ENCODE measurements at places on chromosomes 2 and 18.

DNA sequence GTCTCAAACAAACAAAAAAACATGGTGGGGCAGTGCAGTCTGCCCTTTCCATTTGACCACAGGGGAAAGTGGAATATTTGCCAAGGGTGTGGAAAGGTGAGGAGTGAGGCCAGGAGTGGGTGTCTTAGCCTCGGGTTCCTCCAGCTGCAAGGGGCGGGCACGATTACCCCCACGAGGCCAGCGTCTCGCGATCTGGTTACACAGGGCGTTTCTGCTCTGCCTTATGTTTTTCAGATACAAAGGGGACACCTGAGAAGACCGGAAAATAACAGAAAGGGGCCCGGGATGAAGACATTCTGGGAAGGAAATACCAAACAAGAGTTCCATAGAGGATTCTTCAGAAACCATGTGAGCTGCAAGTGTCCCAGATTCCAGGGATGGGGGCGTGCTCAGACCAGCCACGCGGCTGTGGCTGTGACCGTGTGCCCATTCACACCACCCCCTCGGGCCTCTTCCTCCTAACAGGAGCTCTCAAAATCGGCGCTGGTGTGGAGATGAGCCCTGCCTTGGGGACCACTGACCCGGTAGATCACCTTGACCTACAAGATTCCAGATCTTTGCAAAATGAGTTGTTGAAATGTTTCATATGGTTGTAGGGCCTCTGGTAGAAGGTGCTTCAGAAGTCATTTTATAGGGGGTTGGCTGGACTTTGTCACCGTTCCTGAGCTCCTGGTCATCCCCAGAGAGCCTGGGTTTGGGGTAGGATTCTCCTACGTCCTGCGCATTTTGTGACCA is 34.2 kb downstream of the FAM178B start:
- no peak for DNase-seq

- no peak for DNase-seq
Observed at GRCh38 chr18:24397131-24397693, 412 bp downstream of the OSBPL1A start.

- no peak for DNase-seq
Observed at GRCh38 chr2:2662037-2662846, 331.2 kb upstream of the MYT1L start.

GRCh38 chr2:68750592-68751396 is 16.2 kb downstream of the ARHGAP25 start:
- no peak for DNase-seq

DNA sequence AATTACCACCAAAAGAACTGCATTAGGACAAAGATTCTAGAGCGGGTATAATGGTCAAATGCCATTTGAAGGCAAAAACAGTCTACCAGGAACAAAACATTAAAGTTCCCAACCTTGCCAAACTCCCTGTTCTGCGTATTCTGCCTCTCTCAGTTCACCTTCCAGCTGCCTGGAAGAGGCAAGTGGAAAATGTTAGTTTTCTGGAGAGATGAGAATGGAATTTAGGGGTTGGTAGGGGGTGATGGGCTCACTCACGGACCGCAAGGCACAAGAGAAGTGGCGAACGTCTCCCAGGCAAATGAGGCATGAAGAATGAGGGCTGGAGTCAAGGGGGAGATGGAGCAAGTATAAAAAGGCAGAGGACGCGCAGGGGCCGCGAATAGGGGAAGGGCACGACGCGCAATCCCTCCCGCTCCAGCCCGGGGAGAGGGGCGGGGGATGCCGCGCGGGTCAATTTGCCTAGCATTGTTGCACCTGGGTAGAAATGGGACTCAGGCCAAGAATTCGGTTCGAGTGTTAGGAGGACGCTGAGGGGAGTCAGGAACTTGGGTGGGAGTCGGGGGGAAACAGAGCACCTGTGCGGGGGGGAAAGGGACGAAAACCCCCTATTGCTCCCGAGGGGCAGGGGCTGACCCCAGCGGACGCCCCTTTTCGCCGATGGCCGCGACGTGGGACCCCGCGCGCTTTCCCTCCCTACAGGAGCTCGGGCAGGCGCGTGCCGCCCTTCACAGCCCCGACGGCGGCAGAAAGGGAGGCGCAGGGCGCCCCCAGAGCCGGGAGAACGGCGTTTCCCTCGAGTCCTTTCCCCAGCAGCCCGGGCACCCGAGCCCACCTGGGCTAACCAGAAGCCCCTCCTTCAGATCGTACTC is 573 bp downstream of the PAIP2B start:
- DNase-seq, result peak; percentile 18

DNA sequence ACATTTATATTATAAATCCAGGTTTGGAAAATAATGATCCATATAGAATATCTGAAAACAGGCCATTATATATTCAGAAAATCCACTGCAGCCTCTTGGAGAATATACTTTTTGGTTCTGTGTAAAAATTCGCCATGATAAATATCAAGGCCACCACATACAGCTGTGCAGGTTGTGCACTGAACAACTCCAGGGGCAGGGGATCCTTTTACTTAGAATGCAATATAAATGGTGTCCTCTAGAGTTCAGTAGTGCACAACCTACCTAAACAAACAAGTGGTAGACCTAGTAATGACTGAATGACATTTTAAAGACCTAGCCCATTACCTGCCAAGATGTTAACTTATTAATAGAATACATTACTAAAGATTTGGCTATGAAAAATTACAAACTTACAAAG is 22.4 kb downstream of the MOGAT1 start:
- no peak for DNase-seq

- no peak for DNase-seq
Observed at GRCh38 chr2:17672583-17673317, 80.9 kb downstream of the SMC6 start.

GRCh38 chr18:4412286-4412685 is 42.8 kb downstream of the DLGAP1 start:
- DNase-seq, result no peak

GRCh38 chr2:105325389-105325963 is 4.1 kb downstream of the TGFBRAP1 start:
- DNase-seq, result no peak

GRCh38 chr2:126858436-126858835 is 40.3 kb upstream of the TEX51 start:
- DNase-seq, result no peak

- no peak for DNase-seq
Observed at GRCh38 chr18:78390348-78390951, 589.2 kb upstream of the SALL3 start.

- no peak for DNase-seq
Observed at GRCh38 chr2:106701203-106702022, 184.6 kb downstream of the ST6GAL2 start.

GRCh38 chr2:135756692-135757091 is 15.0 kb downstream of the UBXN4 start:
- no peak for DNase-seq

- DNase-seq, result no peak
Observed at GRCh38 chr2:120541553-120541932, 194.1 kb upstream of the GLI2 start.

DNA sequence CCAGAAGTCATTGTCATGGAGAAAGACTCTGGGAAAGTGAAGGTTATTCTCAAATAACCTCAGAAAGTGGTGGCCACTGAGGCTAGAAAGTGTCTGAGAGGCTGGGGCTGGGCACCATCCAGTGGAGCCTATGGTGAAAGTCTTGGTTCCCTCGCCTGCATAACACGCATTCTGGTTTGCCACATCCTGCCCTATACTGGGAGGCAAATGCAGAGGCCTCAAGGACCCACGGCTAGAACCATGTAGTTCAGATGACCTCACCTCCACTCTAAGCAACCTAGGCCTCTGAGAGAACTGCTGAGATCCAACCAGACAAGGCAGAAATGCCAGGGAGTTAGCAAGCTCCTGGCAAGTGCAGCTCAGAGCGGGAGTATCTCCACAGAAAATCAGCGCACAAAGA is 5.1 kb downstream of the ITGB6 start:
- DNase-seq, result no peak

DNA sequence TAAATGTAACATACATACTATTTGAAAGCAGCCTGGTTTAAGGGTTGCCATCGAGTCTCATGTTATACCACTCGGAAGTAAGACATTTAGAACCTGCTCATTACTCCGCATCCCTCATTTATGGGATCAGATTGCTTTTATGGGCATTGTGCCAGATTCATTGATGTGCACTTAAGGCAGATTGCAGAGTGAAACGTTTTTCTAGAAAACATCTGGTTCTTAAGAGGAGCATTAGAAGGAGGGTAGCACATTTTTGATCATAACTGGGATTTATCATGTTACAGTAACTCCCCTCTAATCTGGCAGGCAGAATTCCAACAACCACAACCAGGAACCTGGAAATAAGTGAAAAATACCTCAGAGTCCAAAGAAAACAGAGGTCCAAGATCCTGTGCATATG is 74.2 kb upstream of the GALNT3 start:
- DNase-seq, result no peak

DNA sequence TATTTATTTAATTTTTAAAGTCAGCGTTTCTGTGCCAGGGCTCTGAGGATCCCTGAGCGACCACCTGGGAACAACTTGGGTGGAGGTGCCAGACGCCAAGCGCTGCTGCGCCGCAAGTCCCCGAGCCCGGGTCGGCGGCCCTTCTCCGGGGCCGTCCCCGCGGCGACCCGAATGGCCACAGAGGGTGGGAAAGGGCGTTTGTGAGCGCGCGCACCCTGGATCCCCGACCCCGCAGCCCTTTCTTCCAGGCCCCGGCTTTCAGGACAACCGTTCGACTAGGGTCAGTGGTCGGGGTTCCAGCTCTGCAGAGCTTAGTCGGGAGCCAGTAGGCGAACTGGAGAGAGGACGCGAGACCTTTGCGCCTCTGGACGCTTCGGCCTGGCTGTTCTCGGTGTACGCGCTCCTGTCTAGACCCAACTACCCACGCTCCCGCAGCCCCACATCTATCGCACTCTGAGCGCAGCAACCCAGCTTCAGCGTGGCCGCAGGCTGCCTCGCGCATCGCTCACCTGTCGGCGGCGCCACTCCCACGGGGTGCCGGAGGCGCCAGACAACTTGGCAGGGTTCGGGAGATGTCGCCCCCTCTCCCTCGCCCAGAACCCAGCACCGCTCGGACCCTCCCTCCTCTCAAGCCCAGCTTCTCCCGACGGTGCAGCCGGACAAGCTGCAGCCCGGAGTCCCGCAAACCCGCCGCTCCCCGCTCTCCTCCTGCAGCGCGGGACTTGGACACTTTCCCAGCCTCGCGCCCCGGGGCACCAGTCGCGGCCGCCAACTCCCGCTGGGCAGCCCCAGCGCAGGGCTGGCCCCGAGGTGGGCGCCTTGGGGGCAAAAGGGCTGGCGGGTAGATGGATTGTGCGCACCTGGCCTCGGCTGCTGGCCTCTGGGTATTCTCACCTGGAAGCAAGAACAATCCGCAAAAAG is 758 bp downstream of the LYPD1 start:
- DNase-seq, result no peak

DNA sequence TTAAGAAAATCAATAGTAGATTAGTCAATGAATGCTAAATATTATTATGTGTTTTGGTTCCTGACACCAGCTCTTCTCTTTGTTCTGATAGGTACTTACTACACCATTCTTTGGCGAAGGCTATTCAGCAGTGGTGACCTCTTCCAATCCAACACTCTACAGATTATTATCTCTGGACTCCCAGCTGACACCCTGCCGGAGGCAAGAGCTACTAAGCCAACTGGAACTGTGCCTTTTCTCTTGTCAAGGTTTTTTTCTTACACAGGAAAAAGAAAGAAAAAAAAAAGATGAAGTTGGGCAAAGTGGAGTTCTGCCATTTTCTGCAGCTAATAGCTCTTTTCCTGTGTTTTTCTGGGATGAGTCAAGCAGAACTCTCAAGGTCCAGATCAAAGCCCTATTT is 11.7 kb downstream of the CDH7 start:
- no peak for DNase-seq

DNA sequence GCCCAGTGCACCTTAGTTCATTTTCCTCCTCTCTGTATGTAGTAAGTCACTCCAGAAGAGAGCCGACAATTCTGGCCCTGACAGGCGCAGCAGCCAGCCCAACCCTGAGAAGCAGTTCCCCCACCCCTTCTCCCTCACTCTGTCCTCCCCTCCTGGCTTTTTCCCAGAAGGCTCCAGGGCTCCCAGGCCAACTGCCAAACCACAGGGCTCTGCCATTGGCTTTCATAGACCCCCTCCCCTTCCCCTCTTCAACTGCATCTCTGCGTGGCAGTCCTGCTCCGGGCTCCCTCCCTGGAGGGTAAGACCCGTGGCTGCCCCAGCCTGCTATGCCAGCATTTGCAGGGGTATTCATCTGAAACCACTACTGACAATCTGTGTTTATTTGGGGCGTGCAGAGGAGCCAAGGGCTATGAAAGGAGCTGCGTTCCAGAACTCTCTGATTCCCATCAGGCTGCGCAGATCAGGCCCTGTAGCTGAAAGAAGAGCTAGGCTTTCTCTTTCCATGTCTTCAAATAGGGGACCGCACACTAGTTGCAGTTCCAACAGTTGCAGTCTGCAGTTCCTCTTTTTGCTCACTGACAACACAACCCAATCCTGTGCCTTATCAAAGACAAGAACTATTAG is 388.6 kb upstream of the TNP1 start:
- DNase-seq, result no peak

GRCh38 chr2:3129867-3130266 is 247.8 kb downstream of the EIPR1 start:
- DNase-seq, result no peak

GRCh38 chr2:5798084-5798483 is 105.9 kb downstream of the SOX11 start:
- DNase-seq, result no peak

DNA sequence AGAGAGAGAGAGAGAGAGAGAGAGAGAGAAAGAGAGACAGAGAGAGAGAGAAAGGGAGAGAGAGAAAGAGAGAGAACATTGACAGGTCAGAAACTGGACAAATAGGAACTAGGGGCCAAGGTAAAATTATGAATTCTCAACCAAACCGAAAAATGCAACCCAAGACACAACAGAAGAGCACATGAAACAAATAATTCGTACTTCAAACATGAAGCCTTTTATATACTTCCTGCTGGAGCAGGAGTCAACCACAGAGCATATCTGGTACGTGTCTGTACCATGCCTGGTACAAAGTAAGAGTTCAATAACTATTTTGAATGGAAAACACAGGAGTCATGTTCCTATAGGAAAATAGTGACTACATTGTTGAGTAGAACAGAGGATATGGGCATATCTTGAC is 6.5 kb upstream of the VPS54 start:
- no peak for DNase-seq

GRCh38 chr2:228503731-228504130 is 322.2 kb upstream of the SPHKAP start:
- DNase-seq, result no peak

- DNase-seq, result no peak
Observed at GRCh38 chr2:8101614-8102277, 580.1 kb upstream of the ID2 start.

DNA sequence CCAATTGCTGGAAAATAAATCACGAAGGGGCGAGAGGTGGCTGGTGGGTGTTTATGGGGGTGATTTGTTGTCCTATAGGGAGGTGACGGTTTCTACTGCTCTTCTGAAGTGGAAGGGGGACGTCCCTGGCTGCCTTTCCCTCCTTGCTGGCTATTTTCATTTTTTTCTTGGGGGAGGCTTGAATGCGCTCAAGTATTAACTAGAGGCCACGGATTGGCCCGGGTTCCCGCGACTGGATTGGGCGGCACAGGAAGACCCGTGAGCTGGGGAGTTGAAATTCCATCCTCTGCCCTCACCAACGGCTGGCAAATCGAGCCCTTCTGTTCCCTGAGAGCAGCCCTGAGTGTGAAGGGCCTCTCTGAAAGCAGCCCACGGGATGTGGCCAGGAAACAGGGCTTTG is 176.5 kb upstream of the SPRED2 start:
- no peak for DNase-seq

- DNase-seq, result peak; percentile 90
Observed at GRCh38 chr2:102736410-102737409, 25.1 kb upstream of the TMEM182 start.

GRCh38 chr2:179340678-179341077 is 76.0 kb upstream of the SESTD1 start:
- DNase-seq, result no peak

- no peak for DNase-seq
Observed at GRCh38 chr2:240391111-240392051, 44.1 kb upstream of the GPC1 start.
